ENCODE measurements at places on chromosomes 12 and 14. TPM values are rescaled to one million over a fixed set of nuclear protein-coding genes. Genes with fewer than 3 reads are reported as not detected.

Gene PLA2G1B
- 0.41 TPM for polyA plus RNA-seq

Gene GDF3
- 0.49 TPM for polyA plus RNA-seq

Gene TMEM132D
- polyA plus RNA-seq: 1.6 TPM

Gene SYT10
- polyA plus RNA-seq: 0.49 TPM

Gene ADAM21
- polyA plus RNA-seq: 0.27 TPM

Gene EP400
- 34.1 TPM for polyA plus RNA-seq

Gene CAPS2
- 12.6 TPM for polyA plus RNA-seq

Gene KANSL2
- polyA plus RNA-seq: 51.7 TPM

Gene CAPZA3
- 0.69 TPM for polyA plus RNA-seq

Gene OR2AP1
- not detected for polyA plus RNA-seq

Gene GALNT16
- polyA plus RNA-seq: 5.1 TPM

Gene IRAK3
- polyA plus RNA-seq: 4.4 TPM

Gene IL25
- not detected for polyA plus RNA-seq

Gene PTGER2
- polyA plus RNA-seq: 6.5 TPM

DNA sequence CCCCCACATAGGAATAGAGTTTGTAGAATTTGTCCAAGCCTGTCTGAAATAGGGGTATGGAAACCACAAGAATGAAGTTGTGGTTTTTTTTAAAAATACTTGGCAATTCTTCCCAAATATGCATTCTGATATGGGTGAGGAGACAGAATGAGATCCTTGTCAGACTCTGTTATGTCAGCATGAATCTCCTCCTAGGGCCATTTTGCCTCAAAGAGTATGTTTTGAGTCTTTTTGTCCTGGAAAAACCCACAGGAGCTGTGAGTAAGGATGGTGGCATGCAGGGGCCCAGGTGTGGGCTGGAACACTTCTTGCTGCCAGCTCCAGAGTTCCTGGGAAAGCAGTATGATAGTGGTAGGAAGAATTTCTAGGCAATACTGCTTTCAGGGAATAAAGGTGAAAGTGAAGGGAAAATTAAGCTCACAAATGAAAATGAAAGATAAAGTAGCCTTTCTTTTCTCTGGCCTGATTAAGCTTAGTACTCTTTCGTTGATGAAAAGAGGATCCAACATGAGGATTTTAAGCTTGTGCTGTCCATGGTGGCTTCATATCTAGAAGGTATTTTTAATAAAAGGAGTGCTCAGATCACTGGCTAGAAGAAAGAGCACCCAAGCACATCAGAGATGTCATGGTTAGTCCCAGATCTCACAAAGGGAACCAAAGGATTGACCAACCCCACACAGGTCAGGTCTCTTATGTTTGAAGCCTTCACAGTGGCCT, 130.8 kb downstream of the LLPH start:
- no peak for DNase-seq

DNA sequence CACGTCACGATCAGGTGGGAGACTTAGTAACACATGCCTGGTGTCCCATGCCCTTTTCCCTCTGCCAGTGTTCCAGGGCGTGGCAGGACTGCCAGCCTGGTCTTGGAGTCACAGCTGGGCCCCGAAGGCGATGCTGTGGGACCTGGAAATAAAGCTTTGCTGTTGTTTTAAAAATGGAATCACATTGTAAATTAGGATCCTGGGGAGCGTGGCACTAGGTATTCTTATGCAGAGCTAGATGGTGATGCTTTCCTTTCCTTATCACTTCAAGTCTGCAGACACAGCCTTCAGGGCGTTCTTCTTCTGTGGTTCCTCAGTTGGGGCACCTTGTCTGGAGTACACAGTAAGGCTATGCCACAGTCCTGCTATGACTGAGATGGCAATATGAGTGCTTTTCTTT, 64.6 kb downstream of the BICD1 start:
- DNase-seq: no peak

- no peak for DNase-seq
Observed at GRCh38 chr14:100436745-100437406, 113.7 kb downstream of the SLC25A47 start.

- no peak for DNase-seq
Observed at GRCh38 chr12:9673404-9674225, 4.1 kb downstream of the CLEC2D start.

- DNase-seq: no peak
Observed at GRCh38 chr14:70858641-70859040, 48.6 kb upstream of the PCNX1 start.

GRCh38 chr12:51941011-51941581, 10.4 kb upstream of the ACVR1B start:
- DNase-seq: no peak

- peak; percentile 39 for DNase-seq
Observed at GRCh38 chr14:90815822-90816662, at the start of gene TTC7B. TTC7B (minus strand) TSS chr14:90816430; CDS start chr14:90816295, 135 bp downstream.

DNA sequence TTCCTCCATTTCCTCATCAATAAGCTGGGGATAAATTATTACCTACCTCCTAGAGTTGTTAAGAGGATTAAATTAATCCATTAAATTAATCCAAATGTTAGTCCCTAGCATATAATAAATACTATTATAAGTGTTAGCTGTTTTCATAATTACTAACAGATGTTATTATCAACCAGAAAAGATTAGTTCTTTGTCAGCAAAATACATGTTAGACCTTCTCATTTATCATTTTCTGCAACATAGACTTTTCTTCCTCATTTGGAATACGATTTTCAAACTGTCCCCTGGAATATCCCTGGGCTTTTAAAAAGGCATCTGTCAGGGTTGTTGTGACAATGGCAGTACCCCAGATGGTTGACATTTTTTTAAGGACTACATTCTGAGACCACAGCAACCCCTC, 133.1 kb downstream of the ANO6 start:
- DNase-seq: no peak

DNA sequence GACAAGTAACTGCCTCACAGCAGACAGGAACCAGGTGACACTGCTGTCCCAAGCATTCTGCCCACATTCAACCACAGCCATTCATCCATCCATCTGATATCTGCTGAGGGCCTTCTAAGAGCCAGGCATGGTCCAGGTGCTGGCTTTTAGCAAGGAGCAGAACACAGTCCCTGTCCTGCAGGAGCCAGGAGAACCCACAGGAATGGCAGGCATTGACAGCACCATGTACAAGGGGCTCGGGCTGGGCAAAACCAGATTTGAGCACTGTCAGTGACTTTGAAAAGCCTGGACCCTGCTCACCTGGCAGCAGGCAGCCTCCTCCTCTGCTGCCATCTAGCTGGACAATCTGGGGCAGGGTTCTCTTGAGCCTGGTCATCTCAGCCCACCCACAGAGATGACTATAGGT, 137.0 kb downstream of the ZFP36L1 start:
- no peak for DNase-seq

- peak; percentile 21 for DNase-seq
Observed at GRCh38 chr12:71014180-71014785, 93.7 kb upstream of the PTPRR start.

- no peak for DNase-seq
Observed at GRCh38 chr14:56730538-56731145, 79.6 kb downstream of the OTX2 start.

GRCh38 chr12:26789731-26790644, 43.0 kb downstream of the ITPR2 start:
- DNase-seq: no peak

DNA sequence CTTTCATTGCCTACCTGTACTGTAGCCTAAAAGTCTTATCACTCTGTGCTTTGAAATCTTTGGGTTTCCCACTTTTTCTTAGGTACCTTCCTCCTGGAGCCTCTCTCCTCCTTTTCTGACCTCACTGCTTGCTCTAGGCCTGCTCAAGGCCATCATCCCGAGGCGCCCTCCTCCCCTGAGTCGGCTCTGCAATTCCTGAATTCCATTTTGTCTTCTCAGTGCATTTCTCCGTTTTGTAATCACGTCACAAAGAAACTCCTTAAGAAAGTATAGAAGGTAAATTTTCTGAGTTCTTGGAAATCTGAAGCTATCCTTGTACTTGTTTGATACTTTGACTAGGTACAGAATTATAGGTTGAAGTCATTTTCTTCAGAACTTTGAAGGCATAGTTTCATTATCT, 25.2 kb downstream of the ZC3H14 start:
- DNase-seq: no peak

DNA sequence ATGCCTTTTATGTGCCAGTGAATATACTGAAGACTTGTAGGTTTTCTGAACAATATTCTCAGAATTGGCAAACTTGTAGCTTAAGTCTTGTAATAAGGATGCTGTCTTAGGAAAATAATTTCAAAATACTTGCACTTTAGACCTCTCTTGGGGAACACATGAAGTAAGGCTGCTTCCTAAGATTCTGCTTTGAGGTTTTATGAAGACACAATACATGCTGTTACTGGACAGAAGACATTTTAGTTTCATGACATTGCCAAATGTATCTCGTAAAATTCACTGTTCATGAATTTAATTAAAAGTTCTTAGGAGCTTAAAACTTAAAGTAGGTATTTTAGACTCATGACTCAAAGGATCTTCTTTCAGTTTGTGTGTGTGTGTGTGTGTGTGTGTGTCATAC, 80.7 kb downstream of the RAD51B start:
- DNase-seq: peak; percentile 68

- peak; percentile 67 for DNase-seq
Observed at GRCh38 chr14:49621114-49621881, 699 bp downstream of the MGAT2 start.

DNA sequence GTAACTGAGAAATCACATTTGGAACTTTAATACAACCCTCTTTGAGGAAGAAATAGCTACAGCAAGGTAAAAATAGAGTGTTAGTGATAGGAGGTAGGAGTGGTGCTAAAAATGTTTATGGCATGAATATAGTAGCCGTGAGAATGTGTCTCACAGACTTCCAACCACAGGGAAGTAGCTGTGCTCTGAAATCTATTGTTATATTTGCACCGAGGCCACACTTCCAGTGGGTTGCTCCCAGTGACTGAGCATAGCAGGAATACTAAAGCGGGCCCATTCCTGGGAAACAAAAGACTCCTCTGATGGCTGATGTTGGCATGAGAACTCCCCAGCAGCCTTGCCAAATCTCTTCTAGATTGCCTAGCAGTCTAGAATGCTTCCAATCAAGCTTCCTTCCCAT, 174.1 kb upstream of the PLXNC1 start:
- no peak for DNase-seq

GRCh38 chr12:5912437-5913334, 32.4 kb downstream of the ANO2 start:
- no peak for DNase-seq

GRCh38 chr12:126873701-126874100, 1393.3 kb upstream of the TMEM132C start:
- DNase-seq: no peak

DNA sequence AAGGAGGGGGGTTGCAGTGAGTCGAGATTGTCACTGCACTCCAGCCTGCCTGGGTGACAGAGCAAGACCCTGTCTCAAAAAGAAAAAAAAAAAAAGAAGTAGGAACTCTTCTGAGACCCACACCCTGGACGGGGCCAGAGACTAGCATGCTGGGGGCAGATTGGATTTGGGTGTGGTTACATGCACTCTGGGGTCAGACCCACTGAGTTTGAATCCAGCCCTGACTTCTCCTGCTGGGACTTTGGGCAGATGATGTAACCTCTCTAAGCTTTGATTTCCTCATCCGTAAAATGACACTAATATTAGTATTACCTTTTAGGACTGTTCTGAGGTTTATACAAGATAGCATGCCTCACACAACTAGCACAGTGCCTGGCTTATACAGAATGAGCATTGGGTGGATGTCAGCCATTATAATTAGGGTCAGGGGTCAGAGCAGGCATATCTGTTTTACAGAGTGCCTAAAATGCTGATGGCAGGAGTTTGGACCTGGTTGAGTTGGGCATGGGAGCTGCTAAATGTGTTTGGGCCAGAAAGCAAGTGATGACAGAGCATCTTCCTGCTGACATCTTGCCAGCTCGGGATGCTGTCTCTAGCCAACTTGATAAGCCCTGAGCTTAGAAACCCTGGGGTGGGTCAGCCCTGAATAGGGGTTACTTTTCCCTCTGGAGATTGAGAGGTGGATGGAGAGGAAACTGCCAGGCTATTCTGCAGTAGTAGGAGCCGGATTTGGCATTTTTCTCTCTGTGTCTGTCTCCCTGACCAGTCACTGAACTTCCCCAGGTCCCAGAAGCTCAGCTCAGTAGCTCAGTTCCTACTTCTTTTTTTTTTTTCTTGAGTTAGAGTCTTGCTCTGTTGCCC, 15.5 kb downstream of the TPCN1 start:
- DNase-seq: no peak

DNA sequence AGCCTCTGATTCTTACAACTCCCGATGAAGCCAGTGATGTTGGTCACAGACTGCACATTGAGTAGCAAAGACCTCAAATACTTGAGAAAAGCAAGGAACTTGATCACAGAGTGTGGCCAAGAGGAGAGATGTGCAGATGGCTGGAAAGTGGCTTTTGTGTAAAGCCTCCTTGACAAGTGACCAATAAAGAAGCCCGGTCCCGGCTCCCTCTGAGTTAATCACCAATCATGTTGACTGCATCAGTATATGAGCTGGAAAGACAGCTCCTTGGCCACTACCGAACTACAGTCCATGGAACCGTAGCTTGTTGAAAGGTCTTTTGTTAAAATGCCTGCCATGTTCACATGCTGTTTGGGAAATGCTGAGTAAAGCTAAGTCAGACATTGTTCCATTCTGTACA, 23.7 kb upstream of the SERPINA6 start:
- no peak for DNase-seq

DNA sequence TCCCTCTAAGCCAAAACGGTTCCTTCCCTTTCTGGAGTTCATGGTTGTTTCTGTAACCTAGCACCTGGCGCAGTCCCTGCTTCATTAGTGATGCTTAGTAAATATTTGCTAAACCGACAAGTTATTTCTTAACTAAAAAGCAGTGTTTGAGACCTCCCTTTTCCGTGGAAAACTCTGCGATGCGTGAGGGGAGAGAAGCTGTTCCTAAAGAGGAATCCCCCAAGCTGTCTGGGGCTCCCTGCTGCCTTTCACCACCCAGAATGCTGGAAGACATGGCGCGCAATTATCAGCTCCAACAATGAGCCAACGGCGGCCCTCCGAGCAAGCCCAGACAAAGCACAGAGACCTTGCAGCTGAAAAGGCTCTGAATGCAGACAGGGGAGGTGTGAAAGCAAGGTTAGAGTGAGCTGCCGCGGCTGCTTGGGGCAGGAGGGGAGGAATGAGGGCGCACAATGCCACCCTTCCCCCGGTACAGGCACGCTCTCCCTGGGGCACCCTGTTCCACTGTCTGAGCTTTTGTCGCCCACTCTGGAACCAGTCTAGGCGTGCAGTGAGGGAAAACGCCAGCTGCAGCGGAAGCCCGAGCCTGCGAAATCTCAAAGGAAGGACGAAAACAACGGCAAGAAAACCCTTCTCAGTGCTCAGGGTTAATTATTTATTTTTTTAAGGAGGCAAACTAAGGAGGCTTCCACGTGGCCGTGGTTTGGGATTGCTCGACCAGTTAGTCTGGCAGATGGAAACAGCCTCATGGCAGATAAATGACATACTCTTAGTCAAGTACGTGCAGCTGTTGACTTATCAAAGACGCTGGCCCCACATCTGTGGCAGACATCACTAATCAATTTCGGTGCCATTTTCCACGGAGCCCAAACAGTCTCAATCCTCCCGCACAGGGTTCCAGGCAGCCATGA, 66.3 kb downstream of the RBM19 start:
- peak; percentile 19 for DNase-seq

- DNase-seq: no peak
Observed at GRCh38 chr12:22034709-22035506, 11.1 kb upstream of the CMAS start.

All from renal pelvis (tissue), 12 donors.